ENCODE measurements at places on chromosomes 1 and 21.

DNA sequence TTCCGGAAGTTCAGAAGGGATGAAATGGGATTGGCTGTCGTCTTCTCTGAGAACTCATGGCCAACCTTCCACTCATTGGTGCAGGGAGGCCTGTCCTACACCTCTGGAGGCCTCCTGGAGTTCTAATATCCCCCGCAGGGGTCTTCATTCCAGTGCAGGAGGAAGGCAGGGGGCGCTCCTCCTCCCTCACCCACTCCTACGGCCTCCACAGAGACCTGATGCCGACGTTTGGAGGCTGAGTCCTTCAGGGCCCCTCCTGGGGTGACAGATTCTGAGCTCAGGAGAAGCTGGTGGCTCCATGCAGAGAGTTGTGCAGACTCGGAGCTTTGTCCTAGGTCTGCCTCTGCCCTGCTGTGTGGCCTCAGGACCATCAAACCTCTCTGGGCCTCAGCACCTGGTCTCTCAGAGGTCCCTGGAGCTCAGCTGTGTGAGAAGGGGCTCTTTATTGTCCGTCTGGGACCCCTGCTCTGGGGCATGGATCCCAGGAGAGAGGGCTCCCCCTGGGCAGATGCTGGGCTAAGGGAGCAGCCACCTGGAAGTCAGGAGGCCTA is 102.3 kb upstream of the WNT4 start:
- DNase-seq, result no peak

GRCh38 chr1:186183219-186183618 is 191.8 kb downstream of the TPR start:
- peak; percentile 88 for DNase-seq

- no peak for DNase-seq
Observed at GRCh38 chr1:67004176-67004575, 49.8 kb downstream of the SLC35D1 start.

- DNase-seq, result no peak
Observed at GRCh38 chr1:159675046-159675445, 39.3 kb downstream of the CRP start.

DNA sequence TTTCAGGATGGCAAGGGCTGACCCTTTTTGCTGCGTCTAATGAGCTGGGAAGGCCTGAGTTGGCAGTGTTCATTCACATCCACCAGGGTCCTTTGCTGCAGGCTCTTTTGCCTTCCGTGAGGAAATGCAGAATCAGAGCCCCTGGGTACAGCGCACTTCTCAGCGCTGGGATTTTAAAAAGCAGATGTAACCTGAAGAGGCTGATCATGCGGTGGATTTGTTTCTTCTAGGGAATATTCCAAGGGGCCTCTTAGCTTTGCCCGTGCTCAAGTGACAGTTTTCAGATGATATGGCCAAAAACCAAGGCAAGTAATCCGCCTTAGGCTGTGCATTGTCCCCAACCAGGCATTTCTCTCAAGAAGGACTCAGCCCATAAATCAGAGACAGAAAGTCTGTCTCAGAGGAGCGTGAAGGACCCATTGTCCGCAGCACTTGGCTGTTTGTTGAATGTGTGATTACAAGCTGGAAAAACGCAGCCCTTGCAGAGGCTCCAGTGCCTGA is 237.6 kb downstream of the PTPRC start:
- DNase-seq, result no peak

DNA sequence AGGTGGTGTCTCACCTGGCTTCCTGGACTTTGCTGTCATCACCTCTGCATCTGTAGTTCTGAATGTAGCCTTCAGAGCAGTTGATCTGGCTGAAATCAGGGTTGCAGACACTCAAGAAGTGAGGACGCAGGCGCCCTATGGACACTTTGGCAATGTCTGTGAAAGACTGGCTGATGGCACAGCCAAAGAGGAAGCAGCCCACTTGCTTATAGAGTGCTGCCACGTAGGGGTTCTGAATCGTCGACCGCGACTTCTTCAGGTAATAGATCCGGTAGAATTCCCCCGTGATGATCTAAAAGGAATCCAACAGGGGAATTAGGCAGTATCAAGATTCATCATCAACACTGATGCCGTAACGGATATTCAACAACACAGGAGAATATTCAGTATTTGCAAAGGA is 55.1 kb downstream of the PLPP3 start:
- no peak for DNase-seq

DNA sequence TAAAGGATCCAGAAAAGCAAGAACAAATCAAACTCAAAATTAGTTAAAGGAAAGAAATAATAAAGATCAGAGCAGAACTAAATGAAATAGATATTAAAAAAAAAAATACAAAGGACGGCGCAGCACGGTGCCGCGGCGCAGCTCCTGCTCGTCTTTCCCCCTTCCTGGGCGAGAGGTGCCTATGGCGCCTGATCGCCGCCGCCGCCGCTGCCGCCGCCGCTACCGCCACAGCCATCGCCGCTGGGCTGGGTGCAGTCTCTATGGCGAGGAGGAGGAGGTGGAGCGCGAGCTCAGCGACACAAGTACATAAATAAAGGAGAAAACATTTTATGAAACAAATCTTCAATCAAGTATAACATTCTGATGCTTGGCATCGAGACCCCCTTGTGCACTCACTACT is 77.6 kb upstream of the VANGL1 start:
- peak; percentile 32 for DNase-seq

DNA sequence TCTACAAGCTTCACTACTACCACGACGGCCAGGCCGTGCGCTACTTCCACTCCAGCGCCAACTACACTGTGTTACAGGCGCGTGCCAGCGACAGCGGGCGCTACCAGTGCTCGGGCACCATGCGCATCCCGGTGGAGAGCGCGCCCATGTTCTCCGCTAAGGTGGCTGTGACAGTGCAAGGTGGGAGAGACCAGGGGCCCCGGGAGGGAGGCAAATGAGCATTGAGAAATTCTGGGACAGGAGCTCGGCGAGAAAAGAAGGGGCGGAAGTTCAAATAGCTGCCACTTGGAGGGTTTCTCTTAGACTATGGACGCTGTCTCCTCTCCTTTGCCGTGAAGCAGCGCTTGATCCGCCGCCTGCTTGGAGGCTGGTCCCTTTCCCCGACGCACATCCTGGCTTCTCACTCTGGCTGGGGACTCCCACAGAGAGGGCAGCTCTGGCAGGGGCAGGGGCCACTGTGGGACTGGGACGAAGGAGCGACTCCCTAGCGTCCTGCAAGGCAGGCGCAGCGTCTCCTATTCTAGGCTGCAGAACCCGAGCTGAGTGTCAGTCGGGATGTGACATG is 4.6 kb downstream of the FCRLB start:
- DNase-seq, result peak; percentile 61

- DNase-seq, result no peak
Observed at GRCh38 chr1:108708691-108709660, 3.7 kb upstream of the FNDC7 start.

- no peak for DNase-seq
Observed at GRCh38 chr1:167185974-167186657, 34.6 kb upstream of the POU2F1 start.

DNA sequence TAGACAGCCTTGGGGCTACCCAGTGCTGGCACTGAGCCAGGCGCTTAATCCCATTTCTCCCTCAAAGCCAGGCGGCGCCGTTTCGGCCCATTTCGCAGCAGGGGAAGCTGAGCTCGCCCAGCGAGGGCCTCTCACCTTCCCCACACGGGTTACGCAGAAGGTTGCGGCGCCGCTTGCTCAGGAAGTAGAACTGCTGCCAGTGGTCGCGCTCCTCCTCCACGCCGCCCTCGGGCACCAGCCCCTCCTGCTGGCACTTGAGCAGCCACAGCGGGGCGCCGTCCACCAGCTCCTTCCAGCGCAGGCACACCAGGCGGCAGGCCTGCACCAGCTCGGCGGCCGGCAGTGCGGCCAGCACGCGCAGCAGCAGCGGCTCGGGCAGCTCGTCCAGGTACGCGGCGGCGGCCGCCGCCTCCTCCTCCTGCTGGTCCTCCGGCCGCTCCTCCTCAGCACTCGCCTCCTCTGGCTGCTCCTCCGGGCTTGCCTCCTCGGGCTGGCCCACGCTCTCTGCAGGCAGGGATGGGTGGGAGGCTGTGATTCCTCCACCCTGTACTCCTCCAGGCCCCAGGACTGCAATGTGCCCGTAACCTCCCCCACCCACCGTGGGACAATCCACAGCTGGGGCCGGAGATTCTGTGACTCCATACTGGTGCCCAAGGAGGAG is 3.8 kb downstream of the FBXO2 start:
- DNase-seq, result peak; percentile 75

GRCh38 chr21:17371450-17371849 is 141.4 kb upstream of the CXADR start:
- DNase-seq, result peak; percentile 85

- DNase-seq, result no peak
Observed at GRCh38 chr1:32216566-32216965, 5.6 kb downstream of the TMEM234 start.

GRCh38 chr1:67732750-67733151 is 47.8 kb downstream of the GADD45A start:
- DNase-seq, result peak; percentile 38

- peak; percentile 74 for DNase-seq
Observed at GRCh38 chr1:39657923-39658485, 13.9 kb downstream of the NT5C1A start.

- no peak for DNase-seq
Observed at GRCh38 chr1:207412845-207413244, 41.3 kb upstream of the CR2 start.

DNA sequence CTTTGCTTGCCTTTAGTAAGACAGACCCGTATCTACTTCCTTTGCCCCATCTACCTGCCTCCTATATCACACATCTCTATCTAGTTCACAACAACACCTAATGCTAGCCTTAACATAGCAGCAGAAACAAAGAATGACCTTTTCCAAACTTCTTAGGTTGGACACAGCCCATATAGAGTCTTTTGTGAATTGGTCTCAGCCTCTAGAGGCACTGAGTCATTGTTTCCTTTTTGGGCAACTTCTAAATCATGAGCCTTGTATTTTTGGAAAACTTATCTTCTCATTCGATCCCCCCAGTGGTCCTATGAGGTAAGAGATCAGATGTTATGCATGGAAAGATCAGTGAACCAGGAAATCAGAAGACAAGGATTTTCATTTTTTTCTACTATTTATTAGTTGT is 679.4 kb upstream of the USP24 start:
- DNase-seq, result peak; percentile 18

GRCh38 chr21:29245104-29245643 is 53.5 kb upstream of the BACH1 start:
- DNase-seq, result no peak

DNA sequence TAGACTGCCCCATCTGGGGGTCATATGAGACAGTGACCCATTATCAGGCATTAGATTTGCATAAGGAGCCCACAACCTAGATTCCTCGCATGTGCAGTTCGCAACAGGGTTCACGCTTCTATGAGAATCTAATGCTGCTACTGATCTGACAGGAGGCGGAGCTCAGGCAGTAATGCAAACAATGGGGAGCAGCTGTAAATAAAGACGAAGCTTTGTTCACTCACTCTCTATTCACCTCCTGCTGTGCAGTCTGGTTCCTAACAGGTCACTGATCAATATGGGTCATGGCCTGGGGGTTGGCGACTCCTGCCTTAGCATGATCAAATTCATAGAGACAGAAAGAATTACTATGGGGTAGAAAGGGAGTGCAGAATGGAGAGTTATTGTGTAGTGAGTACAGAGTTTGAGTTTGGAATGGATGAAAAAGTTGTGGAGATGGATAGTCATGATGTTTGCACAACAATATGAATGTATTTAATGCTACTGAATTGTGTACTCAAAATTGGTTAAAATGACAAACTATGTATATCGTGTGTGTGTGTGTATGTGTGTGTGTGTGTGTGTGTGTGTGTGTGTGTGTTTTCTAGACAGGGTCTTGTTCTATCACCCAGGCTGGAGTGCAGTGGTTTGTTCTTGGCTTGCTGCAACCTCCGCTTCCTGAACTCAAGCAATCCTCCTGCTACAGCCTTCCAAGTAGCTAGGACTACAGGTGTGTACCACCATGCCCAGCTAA is 42.2 kb downstream of the BTF3L4 start:
- DNase-seq, result no peak

DNA sequence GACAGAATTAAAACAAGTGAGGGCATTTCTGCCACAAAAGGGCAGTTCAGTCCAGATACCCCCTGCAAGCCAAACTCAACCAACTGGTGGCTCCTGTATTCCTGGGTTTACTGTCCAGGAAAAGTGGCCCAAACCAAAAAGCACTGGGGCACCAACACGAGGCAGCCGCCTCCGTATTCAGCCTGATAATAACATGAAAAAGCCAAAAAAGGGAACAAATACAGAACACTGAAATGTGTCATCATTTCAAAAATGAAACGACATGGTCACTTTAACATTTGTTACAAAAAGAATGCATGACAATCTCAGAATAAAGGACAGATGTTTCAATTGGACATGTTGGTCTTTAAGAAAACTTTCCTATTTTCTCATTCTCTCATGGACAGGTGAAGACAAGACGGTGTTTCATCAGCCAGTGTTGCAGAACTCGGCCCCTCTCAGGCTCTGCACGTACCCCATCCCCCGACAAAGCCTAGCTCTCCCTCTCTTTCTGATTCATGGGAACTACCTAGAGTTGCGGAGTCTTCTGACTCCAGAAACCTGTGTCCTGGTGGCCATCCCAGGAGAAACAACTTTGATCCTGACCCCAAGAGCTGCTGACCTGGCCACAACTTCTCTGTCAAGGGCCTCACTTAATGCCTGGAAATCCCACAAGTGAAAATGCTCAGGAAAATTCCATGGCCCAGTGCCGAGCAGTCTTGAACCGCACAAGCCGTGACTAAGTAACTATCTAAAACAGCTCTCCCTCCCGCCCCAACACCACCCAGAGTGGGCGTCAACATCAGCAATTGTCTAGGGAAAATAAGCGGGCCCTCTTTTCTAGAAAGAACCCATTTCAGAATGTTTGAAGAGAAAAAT is 27.1 kb downstream of the ZBTB17 start:
- DNase-seq, result peak; percentile 97

GRCh38 chr1:87830432-87830978 is 501.8 kb downstream of the LMO4 start:
- no peak for DNase-seq

- no peak for DNase-seq
Observed at GRCh38 chr1:38806090-38806489, 53.5 kb downstream of the RRAGC start.

DNA sequence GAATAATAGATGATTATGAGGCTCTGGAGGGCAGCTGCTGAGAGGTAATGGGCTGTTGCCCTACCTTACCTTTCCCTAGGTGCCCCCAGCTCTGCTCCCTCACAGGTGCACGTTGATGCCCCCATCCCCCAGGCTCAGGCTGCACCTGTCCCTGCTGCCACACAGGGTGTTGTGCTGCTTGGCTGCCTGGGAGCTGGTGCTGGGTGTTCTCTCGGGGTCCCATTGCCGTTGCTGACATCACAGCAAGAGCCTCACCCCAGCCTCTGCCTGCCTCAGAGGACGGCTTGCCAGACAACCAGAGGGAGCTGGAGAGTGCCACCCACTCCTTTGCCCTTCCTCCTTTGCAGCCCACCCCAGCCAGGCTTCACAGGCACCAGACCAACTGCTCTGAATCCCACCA is 31.4 kb upstream of the DMBX1 start:
- DNase-seq, result no peak

DNA sequence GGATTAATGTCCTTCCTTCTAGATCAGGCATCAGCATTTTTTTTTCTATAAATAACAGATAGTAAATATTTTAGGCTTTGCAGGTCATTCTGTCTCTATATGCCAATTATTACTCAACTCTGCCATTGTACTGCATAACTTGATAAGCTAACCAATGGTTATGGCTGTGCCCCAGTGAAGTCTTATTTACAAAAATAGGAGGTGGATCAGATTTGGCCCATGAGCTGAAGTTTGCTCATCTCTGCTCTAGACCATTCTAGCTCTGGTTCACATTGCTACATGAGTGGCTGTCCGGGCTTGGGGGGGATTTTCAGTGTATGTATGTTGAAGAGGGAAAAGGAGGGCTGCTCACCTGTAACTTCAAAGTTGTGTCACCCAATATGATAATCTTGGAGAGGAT is 10.1 kb downstream of the RAB7B start:
- DNase-seq, result no peak
